Suprapubic skin (tissue), 4 donors: ENCODE measurements at places on chromosomes 5 and 9. TPM values are rescaled to one million over a fixed set of nuclear protein-coding genes. Genes with fewer than 3 reads are reported as not detected.

Gene WNT8A
- total RNA-seq, result not detected

Gene RPP25L
- total RNA-seq, result 50.4 TPM

- no peak for DNase-seq
Measured at GRCh38 chr9:134897584-134898170, 17.1 kb downstream of the FCN2 start.

- no peak for DNase-seq
Measured at GRCh38 chr5:98727686-98728085, 45.8 kb upstream of the RGMB start.

Gene SH3RF2
- total RNA-seq, result 334 TPM

Gene ADCY2
- total RNA-seq, result 2.6 TPM

DNA sequence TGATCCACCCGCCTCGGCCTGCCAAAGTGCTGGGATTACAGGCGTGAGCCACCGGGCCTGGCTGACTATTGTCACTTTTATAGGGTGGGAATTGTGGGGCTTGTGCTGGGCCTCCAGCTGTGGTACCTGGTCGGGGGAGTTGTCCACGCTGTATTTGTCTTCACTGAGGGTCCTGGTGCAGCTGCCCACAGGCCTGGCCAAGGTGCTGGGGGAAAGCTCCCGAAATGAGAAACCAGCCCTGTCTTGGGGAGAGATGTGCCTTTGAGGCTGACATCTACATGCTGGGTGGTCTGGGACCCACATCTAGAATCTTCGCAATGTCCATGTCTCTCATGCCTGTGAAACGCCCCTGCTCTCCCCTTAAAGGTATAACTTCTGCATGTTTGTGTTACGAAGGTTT lies 2.6 kb downstream of the EXOC3 start:
- DNase-seq, result peak; percentile 31
